ENCODE measurements at places on chromosomes 1 and 21.

DNA sequence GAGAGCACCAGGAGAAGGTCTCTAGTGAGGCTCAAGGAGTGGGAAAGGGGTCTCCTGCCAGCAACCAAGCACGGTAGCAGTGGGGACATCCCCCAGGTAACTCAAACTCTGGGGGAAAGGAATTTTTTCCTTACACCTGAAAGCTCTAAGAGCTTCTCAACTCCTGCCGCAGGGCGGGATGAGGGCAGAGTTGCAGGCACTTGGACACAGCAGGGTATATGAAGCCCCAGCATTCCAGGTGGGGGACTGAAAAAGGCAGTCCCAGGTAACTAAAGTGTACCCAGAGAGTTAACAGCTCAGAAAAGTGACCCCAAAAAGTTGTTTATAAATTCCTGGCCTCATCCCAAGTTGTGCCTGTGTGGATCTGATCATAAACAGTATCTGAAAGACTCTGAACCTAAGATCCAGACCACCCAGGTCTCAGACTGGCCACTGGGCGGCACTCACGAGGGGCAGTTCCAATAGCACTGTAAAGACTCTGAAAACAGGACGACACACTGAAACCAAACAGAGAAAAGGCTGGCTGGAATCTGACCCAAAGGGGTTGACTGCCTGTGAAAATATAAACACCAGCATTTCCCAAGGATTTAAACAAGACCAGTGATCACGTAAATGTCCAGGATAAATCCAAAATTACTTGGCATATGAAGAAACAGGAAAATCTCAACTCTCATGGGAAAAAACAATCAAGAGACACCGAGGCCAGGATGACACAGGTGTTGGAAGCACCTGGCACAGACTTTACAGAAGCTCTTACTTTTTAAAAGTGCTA is 47.5 kb downstream of the HSF2BP start:
- DNase-seq: no peak

DNA sequence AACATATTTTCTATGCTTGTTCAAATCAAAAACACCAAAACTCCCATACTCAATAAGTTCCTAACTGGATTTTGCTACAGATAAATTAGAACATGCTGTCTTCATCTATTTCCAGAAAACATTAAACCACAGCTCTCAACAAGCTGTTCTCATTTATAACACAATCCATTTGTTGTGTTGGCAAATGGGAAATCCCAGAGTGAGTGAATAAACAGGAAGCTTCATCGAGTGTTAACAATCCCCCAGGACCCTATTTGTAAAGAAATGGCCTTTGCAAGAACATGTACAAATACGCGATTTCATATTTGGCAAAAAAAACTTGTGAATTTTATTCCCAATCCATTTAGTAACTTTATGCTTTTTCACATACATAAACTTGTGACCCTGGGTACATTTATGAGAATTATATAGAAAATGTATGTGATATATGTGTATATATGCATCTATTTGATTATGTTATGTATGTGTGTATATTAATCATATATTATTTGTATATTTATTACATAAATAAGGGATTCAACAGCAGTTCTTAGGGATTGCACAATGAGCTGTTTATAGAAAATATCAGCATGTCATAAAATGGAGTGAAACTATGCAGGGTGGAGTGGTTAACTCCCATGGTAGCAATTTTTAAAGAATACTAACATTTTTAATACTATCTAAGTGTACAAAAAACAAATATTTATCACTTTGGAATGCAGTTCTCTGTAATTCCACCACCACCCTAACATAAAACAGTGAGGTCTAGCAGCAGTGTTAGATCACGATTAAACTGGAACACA is 160.0 kb downstream of the NEGR1 start:
- DNase-seq: no peak

GRCh38 chr1:65980237-65980636 is 187.5 kb downstream of the PDE4B start:
- no peak for DNase-seq

DNA sequence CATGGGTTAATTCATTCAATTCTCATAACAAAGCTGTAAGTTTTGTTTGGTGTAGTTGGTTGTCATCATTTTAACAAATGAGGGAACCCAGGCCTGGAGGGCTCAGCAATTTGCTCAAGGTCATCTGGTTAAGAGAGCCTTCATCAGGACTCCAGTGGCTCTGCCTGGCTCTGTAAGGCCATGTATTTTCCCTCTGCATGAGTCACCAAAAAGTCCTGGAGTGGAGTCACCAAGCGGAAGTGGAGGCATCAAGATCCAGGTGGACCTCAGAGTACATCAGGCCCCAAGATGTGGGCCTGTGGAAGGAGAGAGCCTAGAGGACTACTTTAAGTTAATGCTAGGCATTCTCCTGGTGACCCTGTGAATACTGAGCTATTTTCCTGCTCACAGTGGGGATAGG is 30.0 kb upstream of the RBM15 start:
- no peak for DNase-seq

DNA sequence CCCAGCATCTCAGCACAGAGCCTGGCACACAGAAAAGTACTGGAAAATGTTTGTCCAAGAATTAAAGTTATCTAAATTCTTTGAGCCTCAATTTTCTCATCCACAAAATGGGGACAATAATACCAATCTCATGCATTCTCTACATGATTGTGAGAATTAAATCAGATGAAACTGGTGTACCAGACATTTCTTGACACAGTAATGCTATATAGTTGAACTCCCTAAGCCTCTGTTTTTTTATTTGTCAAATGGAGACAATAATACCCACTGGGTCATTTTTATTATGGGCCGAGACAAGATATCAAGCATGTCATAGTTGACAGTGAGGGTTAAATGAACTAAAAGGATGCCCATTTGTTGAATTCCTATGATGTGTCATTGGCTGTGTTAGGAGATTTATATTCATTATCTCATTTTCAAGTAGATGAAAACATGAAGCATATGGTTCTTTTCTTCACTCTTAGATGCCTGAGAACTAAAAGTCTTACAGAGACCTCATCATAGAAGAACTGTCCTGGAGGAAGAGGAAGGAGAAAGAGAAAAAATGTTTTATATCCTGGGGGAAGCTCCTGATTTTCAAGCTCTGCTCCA is 17.5 kb upstream of the OTUD3 start:
- no peak for DNase-seq

DNA sequence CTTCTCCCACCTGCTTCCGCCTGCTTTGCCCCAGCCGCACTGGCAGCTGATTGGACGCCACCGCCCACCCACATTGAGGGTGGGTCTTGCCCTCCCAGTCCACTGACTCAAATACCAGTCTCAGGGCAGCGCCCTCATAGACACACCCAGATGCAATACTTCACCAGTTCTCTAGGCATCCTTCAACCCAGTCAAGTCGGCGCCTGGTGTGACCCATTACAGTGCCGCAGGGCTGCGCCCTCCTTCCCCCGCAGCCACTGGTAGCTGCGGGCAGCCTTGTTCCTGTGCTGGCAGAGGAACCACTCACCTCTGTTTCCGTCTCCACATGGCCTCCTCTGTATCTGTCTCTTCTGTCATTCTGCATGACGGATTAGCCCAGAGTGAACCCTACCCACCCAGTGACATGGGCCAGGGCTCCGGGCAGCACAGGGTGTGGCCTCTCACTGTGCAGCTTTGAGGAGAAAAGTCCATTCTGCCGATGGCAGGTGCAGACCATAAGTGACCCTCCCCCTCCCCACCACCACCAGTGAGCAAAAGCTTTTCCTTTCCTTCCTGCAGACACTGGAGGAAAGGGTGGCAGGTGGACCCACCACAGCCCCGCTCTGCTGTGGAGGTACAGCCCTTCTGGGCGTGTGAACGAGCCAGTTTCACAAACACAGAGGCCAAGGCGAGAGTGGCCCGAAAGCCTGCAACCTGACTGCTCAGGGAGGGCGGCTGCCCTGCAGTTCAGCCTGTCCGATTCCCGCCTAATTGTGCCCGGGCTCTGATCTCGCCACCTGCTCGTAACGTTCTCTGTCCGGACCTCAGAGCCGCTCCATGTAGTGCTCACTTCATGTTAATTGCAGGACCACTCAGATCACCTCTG is 57.1 kb downstream of the FAAP20 start:
- DNase-seq: no peak

- no peak for DNase-seq
These were observed 44.9 kb upstream of the EFHD2 start for GRCh38 chr1:15364740-15365139.

- DNase-seq: no peak
These were observed 10.9 kb upstream of the SAMD11 start for GRCh38 chr1:912740-913301.

- no peak for DNase-seq
These were observed 10.5 kb upstream of the SDE2 start for GRCh38 chr1:226009650-226010044.

DNA sequence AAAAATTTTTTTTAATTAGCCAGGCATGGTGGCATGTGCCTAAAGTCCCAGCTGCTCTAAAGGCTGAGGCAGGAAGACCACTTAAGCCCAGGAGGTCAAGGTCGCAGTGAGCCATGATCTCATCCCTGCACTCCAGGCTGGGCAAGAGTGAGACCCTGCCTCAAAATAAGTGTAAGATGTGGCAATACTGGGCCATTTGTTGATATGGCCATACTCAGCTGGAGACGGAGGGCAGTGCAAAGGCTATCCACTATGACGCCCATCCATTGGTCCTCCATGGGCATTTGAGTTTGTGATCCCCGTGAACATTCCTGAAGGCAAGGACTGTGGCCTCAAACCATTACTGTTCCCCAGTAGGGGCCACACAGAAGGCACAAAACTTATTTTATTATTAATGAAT is 1.5 kb downstream of the CASP9 start:
- DNase-seq: no peak

GRCh38 chr1:17665950-17666720 is 89.0 kb upstream of the ACTL8 start:
- no peak for DNase-seq

DNA sequence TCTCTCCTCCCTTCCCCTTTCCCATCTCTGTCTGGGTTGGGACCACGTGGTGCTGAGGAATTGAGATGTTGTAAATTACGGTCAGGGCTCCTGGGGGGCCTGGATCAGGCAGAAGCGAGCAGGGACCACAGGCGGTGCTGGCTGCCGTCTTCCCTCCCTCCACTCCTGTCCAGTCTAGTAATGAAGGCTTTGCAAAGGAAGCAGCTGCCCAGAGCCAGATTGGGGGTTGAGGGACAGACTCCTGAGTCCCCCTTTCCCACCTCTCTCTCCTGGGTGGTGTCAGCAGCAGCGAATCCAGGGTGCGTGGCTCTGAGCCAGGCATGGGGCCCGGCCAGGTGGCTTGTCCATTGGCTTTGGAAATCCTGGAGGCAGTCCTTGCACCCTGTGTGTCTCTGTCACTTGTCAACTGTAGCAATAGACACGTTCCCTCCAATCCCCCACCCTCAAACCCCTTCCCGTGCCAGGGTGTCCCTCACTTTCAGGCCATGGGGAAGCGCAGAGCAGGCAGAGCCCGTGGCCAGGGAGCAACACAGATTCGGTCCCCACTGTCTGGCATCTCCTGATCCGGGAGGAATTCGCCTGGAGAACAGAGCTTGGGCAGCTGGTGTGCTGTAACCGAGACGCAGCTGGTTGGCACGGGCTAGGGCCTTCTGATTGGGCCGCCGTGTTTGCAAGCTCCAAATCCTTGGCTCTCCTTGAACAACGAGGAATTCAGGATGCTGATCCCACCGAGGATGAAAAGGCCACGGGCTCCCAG is 64.8 kb upstream of the WNT4 start:
- DNase-seq: no peak

- DNase-seq: no peak
These were observed 91.7 kb downstream of the ATG4C start for GRCh38 chr1:62875676-62876075.

DNA sequence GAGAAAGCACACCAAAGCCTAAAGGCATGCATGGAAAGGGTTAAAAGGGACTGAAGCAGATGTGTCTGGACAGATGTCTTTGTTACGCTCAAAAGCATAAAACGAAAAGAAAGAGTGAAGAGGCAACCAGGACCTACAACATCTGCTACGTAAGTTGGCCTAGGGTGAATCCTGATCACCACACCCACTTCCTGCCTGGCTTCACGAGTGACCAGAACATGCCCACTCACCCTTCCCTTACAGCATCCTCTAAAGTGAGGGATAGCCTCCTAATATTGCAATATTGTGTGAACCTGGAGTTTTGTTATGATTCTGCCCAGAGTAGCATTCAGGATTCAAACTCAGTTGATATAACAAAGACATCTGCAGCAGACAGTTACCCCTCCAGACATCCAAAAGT is 10.6 kb upstream of the OLIG2 start:
- no peak for DNase-seq

DNA sequence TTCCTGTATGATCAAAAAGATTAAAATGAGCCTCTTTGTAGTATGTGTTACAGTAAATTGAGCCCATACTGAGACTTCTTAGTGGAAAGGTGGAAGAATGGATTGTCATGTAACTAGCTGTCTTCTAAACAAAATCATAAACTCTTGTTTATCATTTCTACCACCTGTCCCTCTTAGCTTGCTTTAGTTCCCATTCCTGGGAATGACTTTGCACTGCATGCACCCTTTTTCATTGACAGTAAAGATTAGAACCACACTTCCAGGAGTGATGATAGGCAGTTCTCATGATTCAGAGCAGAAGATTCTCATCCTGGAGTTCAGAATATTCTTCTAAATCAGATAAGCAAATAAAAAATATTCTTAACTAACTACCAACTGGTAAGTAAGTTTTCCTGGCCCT is 28.0 kb downstream of the DENND2D start:
- no peak for DNase-seq

DNA sequence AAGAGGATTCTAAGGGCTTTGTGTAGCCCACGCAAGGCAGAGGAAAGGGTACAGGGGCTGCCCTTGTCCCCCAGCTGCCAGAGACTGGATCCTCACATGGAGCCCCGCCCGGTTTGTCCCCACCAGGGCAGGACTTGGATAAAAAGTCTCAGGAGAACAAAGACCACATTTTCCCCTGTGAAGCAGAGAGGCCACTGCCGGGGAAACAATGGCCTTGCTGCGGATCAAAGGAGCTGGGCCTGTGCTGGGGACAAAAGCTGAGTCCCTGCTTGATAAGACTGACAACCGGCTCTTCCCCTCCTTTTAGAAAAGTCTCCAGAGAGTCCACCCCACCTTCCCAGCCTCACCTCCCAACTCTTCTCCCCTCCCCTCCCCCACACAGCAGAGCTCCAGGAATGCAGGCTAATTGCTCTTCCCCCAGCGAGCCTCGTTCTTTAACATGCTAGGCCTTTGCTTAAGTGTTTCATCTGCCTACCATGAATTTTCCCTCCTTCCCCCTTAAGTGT is 142.4 kb downstream of the PLPP3 start:
- no peak for DNase-seq

GRCh38 chr1:23741609-23742008 is 1.7 kb upstream of the ELOA start:
- no peak for DNase-seq

DNA sequence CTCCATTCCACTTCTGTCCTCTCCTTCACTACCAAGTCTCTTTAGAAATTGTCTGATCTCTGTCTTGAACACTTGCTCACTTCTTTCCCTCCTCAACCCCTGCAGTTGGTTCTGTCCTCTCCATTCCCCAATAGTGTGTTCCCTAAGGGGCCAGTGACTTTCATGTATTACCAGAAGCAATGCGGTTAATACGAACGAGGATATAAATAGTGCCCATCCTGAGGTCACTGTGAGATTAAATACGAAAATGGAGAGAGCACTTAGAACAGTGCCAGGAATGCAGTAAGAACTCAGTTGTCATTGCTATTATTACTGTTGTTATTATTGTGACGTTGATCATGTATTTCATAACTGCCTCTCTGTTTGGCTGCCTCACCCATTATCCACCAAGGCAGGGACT is 53.0 kb upstream of the ARTN start:
- DNase-seq: no peak

Measured in stimulated activated CD8-positive, alpha-beta memory T cell treated with anti-CD3 and anti-CD28 coated beads, Interleukin-7, amount 100 ng/mL, for 24 hours (primary cell).